ENCODE measurements at places on chromosomes 1 and 21. TPM values are rescaled to one million over a fixed set of nuclear protein-coding genes. Genes with fewer than 3 reads are reported as not detected.
A peak's percentile ranks its signal among the peaks of the same experiment; 100 is the strongest.

- H3K4me1 ChIP-seq = peaks cover 18% of the 10 kb centered on the region
- no peak overlapping the region for H3K27ac ChIP-seq
These were observed 4.9 kb upstream of the NID1 start for GRCh38 chr1:236069796-236070195.

- no peak for DNase-seq
- no peaks in the 10 kb centered on the region for H3K4me1 ChIP-seq
- H3K36me3 ChIP-seq = no peaks in the 10 kb centered on the region
- H3K27me3 ChIP-seq = peaks cover 24% of the 10 kb centered on the region
- no peak overlapping the region for H3K27ac ChIP-seq
These were observed 16.8 kb upstream of the PRDM2 start for GRCh38 chr1:13683206-13683605.

DNA sequence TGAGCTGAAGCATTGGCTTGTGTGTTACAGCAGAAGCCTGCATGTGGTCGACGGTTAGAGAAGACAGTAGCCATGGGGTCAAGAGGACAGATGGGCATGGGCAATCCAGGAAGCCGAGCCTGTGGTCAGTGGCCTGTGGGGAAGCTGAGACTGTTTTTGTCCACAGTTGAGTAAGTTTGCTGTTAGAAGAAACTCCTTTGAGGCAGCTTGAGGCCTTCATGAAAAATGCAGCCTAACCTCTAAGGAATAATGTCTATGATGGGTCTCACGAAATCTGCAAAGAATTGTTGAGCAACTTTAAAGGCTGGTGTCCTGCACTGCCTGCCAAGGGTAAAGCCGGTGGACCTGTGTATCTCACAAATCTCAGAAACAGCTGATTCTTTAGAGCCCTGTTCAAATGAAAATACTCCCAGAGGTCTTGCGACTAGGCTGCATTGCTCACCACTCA, 322.4 kb downstream of the SETD4 start:
- H3K36me3 ChIP-seq = no peaks in the 10 kb centered on the region
- H3K27ac ChIP-seq = no peak overlapping the region
- peaks cover 4% of the 10 kb centered on the region for H3K27me3 ChIP-seq
- no peaks in the 10 kb centered on the region for H3K4me1 ChIP-seq
- DNase-seq = no peak

RSPH1 gene
- total RNA-seq = not detected

- H3K27me3 ChIP-seq = no peaks in the 10 kb centered on the region
- H3K27ac ChIP-seq = no peak overlapping the region
- no peak for DNase-seq
- H3K4me3 ChIP-seq = no peak overlapping the region
These were observed 108.9 kb downstream of the OMA1 start for GRCh38 chr1:58437623-58438022.

CAPN8 gene
- 0.13 TPM for total RNA-seq

GRCh38 chr1:245226203-245226499, 71.4 kb downstream of the KIF26B start:
- no peak for DNase-seq
- H3K27ac ChIP-seq = no peak overlapping the region
- no peak overlapping the region for H3K4me3 ChIP-seq
- no peaks in the 10 kb centered on the region for H3K4me1 ChIP-seq

ADCY10 gene
- 0.05 TPM for total RNA-seq

GRCh38 chr1:53618500-53619366, 120.2 kb downstream of the GLIS1 start:
- no peak overlapping the region for H3K4me3 ChIP-seq
- H3K36me3 ChIP-seq = no peaks in the 10 kb centered on the region
- H3K4me1 ChIP-seq = no peaks in the 10 kb centered on the region
- no peak for DNase-seq

DNA sequence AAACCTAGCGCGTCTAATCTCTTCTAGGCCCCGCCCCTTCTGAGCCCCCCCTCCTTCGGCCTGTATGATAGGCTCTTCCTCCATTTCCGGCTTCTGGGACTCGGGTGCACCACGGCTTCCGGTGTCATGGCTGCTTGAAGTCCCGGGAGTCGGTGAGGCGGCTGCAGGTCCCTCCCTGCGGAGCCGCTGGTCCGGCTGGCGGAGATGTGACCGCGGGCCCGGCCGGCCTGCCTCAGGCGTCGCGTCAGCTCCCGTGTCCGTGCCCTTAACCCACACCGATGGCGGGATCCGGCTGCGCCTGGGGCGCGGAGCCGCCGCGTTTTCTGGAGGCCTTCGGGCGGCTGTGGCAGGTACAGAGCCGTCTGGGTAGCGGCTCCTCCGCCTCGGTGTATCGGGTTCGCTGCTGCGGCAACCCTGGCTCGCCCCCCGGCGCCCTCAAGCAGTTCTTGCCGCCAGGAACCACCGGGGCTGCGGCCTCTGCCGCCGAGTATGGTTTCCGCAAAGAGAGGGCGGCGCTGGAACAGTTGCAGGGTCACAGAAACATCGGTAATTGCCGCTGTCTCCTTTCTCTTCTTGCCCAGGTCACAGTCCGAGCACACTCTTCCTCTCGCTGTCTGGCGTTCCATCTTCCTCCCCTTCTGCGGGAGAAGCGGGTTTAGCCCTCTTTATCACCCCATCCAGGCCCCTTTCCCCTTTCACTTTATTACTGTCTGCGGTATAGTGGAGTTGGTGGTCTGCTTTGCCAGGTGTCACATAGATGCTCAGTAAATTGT, at the start of gene UHMK1:
Gene UHMK1 (plus strand): TSS at position 96 of the 773 bp plus-strand sequence. CDS start 183 bp downstream, at position 279.
- peaks cover 37% of the 10 kb centered on the region for H3K4me1 ChIP-seq
- peak within 1 kb of the TSS; percentile 91 for H3K27ac ChIP-seq
- peaks cover 1% of the 10 kb centered on the region for H3K27me3 ChIP-seq
- peak within 1 kb of the TSS; percentile 93 for H3K4me3 ChIP-seq
- DNase-seq = peak; percentile 91

GBP1 gene
- 141 TPM for total RNA-seq

DNA sequence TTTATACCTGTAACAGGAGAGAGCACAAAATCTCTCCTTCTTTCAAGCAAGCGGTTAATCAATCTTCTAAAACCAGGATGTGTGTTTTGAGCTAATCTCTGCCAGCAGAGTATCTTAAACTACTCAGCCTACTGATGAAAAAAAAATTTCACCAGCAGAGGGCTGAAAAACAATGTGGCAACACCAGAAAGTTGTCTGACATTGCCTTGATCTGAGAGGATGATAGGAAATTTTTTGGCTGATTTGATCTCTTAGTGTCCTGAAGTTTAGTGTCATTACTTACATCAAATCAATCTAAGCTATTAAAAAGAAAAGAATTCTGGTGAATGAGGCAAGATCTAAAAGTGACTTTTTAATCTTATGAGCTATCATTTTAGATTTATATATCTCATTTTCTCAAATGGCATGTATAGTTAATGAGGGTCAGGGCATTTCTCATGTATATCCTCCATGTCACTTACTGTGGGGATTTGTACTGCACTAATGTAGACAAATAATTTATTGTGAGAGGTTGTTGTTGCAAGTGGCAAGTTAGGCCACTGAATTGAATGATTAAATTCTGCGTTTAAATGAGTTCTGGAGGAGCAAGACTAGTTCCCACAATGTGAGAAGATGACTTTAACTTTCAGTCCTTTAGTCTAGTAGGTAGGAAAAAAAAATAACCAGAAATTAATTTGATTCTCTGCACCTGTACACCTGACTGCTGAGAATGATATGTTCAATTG, 10.9 kb downstream of the ADAMTS1 start:
- H3K36me3 ChIP-seq = no peaks in the 10 kb centered on the region
- no peak for DNase-seq
- H3K4me3 ChIP-seq = no peak overlapping the region
- no peak overlapping the region for H3K27ac ChIP-seq

SH2D5 gene
- 0.23 TPM for total RNA-seq

SPATA6 gene
- total RNA-seq = 0.55 TPM

- H3K36me3 ChIP-seq = peaks cover 45% of the 10 kb centered on the region
- no peaks in the 10 kb centered on the region for H3K27me3 ChIP-seq
- no peak for DNase-seq
These were observed 35.5 kb downstream of the SLC66A1 start for GRCh38 chr1:19347533-19348172.

GRCh38 chr1:230212405-230212936, 145.4 kb downstream of the GALNT2 start:
- peak overlapping the region; percentile 64 for H3K4me3 ChIP-seq
- peaks cover 4% of the 10 kb centered on the region for H3K36me3 ChIP-seq
- peaks cover 63% of the 10 kb centered on the region for H3K4me1 ChIP-seq

Measured in activated CD4-positive, alpha-beta memory T cell treated with anti-CD3 and anti-CD28 coated beads, Interleukin-2, amount 10 ng/mL, durations not matched to agents 7 days and 5 days (primary cell).